ENCODE measurements at places on chromosomes 1 and 21. TPM values are rescaled to one million over a fixed set of nuclear protein-coding genes. Genes with fewer than 3 reads are reported as not detected.
A peak's percentile ranks its signal among the peaks of the same experiment; 100 is the strongest.

Gene MNDA
- total RNA-seq: not detected

DNA sequence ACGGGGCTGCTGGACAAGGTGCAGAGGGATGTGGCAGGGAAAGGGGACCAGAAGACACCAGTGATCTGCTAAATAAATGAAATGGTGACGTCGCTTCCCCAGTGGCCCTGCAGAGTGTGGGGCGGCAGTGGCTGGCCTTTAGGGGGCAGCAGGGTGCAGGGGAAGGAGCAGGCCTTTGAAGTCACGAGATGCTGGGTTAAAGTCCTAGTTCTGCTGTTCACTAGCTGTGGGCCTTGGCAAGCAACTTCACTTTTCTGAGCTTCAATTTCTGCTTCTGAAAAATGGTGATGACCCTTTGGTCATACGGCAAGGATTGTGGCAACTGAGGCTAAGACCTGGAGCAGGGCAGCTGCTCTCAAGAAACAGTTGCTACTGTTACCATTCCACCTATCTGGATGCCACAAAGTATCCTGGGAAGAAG lies 9.2 kb upstream of the GALE start:
- H3K27me3 ChIP-seq: no peaks in the 10 kb centered on the region
- H3K4me1 ChIP-seq: peaks cover 19% of the 10 kb centered on the region
- peak; percentile 70 for DNase-seq
- H3K27ac ChIP-seq: no peak overlapping the region
- H3K36me3 ChIP-seq: peaks cover 24% of the 10 kb centered on the region

GRCh38 chr1:228363686-228364067 lies 43.0 kb downstream of the TRIM11 start:
- DNase-seq: no peak
- no peaks in the 10 kb centered on the region for H3K36me3 ChIP-seq
- H3K27ac ChIP-seq: no peak overlapping the region
- no peaks in the 10 kb centered on the region for H3K27me3 ChIP-seq

GRCh38 chr1:212930986-212931678 lies 19.2 kb upstream of the VASH2 start:
- peaks cover 4% of the 10 kb centered on the region for H3K27me3 ChIP-seq
- H3K36me3 ChIP-seq: no peaks in the 10 kb centered on the region
- H3K27ac ChIP-seq: no peak overlapping the region
- no peak overlapping the region for H3K4me3 ChIP-seq
- no peak for DNase-seq
- no peaks in the 10 kb centered on the region for H3K4me1 ChIP-seq

- no peaks in the 10 kb centered on the region for H3K27me3 ChIP-seq
- H3K36me3 ChIP-seq: no peaks in the 10 kb centered on the region
- DNase-seq: no peak
- H3K4me1 ChIP-seq: no peaks in the 10 kb centered on the region
- H3K4me3 ChIP-seq: no peak overlapping the region
These were observed 49.8 kb upstream of the SCAF4 start for GRCh38 chr21:31781737-31782136.

GRCh38 chr1:168112673-168113305 lies 23.9 kb downstream of the GPR161 start:
- H3K27me3 ChIP-seq: peaks cover 13% of the 10 kb centered on the region
- no peaks in the 10 kb centered on the region for H3K36me3 ChIP-seq
- no peak for DNase-seq
- no peak overlapping the region for H3K4me3 ChIP-seq
- no peak overlapping the region for H3K27ac ChIP-seq

DNA sequence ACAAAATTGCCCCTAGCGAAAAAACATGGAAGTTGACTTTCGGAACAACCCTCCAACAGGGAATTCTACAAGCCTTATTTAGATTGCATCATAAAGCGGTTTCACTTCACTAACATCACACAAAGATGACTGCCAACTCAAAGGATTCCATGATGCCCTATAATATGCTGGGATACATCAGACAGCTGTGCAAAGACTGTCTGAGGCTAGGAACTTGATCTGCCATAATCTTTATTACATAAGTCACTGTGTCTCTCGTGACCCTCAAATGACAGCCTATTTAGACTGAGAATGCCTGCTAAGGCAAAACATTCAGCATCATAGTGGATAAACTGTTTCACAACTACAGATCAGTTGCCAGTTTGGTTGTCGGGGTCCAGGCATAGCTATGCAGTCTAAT lies 23.8 kb downstream of the FH start:
- no peaks in the 10 kb centered on the region for H3K27me3 ChIP-seq
- H3K4me1 ChIP-seq: no peaks in the 10 kb centered on the region
- no peak for DNase-seq
- peaks cover 38% of the 10 kb centered on the region for H3K36me3 ChIP-seq
- no peak overlapping the region for H3K4me3 ChIP-seq
- no peak overlapping the region for H3K27ac ChIP-seq

Gene PRAMEF12
- total RNA-seq: not detected

DNA sequence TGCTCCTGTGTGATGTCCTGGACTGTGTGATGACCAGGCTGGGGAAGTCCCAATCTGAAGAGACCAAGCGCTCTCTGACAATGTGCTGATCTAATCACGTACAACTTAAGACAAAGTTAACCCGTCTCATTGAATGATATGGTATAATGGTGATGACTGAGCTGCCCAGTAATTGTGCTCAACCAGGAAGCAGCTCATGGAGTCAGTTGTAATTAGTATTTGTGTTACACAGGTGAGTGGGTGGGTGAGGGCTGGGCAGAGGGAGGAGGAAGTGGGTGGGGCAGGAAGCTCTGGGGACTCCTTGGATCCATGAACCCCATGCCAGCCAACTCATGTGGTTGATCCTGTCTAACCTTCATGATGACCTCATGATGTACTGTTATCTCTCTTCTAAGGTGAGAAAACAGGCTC lies 8.7 kb upstream of the ECE1 start:
- H3K4me1 ChIP-seq: peaks cover 71% of the 10 kb centered on the region
- H3K4me3 ChIP-seq: peak overlapping the region; percentile 11
- no peak for DNase-seq
- peaks cover 14% of the 10 kb centered on the region for H3K36me3 ChIP-seq
- no peaks in the 10 kb centered on the region for H3K27me3 ChIP-seq

DNA sequence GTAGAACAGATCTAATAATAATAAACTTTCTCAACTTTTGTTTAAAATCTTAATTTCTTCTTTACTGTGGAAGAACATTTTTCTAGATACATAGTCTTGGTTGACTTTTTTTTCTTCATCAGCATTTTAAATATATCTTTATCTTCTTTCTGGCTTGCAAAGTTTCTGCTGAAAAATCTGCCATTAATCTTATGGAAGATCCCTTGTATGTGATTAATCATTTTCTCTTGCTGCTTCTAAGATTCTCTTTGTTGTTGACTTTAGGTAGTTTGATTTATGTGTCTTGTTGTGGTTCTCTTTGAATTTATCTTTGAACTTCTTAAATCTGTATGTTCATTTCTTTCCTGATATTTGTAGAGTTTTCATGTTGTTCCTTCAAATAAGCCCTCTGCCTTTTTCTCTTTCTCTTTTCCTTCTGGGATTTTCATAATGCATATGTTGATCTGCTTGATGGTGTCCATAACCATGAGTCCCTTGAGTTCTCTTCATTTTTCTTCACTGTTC lies 657.6 kb upstream of the CXADR start:
- H3K27ac ChIP-seq: no peak overlapping the region
- H3K4me1 ChIP-seq: no peaks in the 10 kb centered on the region
- H3K4me3 ChIP-seq: no peak overlapping the region
- H3K36me3 ChIP-seq: no peaks in the 10 kb centered on the region
- DNase-seq: no peak

Gene SPRR2F
- total RNA-seq: not detected

GRCh38 chr1:85420199-85420598 lies 44.8 kb downstream of the DDAH1 start:
- no peak overlapping the region for H3K4me3 ChIP-seq
- no peak for DNase-seq
- H3K4me1 ChIP-seq: no peaks in the 10 kb centered on the region
- H3K27me3 ChIP-seq: peaks cover 7% of the 10 kb centered on the region
- no peaks in the 10 kb centered on the region for H3K36me3 ChIP-seq
- H3K27ac ChIP-seq: no peak overlapping the region

DNA sequence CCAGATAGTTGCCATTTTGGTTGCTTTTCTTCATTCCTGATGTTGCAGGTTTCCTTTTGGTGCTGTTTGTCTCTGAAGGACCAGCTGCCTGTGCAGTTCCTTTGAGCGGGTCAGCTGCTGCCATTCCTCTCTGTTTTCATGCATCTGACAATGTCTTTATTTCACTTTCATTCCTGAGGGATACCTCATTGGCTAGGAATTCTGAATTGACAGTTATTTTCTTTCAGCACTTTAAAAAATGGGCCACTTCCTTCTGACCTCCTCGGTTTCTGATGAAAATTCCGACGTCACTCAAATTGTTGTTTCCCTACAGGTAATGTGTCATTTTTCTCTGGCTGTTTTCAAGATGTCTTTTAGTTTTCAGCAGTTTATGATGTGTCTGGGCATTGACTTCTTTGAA lies 24.8 kb downstream of the CCSAP start:
- no peak overlapping the region for H3K4me3 ChIP-seq
- no peak overlapping the region for H3K27ac ChIP-seq
- H3K36me3 ChIP-seq: peaks cover 18% of the 10 kb centered on the region
- no peaks in the 10 kb centered on the region for H3K4me1 ChIP-seq
- DNase-seq: no peak
- no peaks in the 10 kb centered on the region for H3K27me3 ChIP-seq

DNA sequence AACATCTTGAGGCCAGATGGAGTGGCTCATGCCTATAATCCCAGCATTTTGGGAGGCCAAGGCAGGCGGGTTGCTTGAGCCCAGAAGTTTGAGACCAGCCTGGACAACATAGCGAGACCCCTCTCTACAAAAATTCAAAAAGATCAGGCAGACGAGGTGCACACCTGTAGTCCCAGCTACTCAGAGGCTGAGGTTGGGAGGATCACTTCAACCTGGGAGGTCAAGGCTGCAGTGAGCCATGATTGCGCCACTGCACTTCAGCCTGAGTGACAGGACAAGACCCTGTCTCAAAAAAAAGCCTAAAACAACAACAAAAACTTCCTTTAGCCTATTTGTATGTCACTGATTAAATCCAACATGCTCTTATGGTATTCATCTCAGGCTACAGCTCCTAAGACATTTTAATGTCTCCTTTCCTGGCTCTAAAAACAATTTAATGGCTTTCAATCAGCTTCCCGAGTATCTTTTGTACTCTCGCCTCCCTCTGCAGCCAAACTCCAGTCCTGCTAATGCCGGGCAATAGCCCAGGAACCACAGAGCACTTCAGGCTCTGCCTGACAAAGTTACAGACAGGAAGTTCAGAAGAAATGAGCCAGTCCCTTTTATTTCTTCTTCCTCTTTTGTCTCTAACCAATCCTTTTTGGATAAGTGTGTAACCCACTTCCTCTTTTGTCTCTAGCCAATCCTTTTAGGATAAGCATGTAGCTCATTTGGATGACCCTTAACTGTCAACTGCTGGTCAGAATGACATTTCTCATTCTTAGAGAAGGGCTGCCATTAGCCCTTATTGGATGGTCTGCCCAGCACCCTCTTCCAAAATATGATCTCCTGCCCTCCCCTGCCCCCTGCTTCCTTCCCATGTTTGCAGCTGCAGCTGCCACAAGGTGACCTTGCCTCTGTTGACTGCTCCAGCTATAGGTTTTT lies 6.6 kb upstream of the DOP1B start:
- peaks cover 19% of the 10 kb centered on the region for H3K4me1 ChIP-seq
- H3K4me3 ChIP-seq: no peak overlapping the region
- DNase-seq: no peak
- peak overlapping the region; percentile 13 for H3K27ac ChIP-seq

GRCh38 chr1:47222476-47222875 lies 9.5 kb downstream of the TAL1 start:
- no peak overlapping the region for H3K27ac ChIP-seq
- H3K4me1 ChIP-seq: peaks cover 6% of the 10 kb centered on the region
- H3K36me3 ChIP-seq: no peaks in the 10 kb centered on the region
- no peak overlapping the region for H3K4me3 ChIP-seq
- peaks cover 19% of the 10 kb centered on the region for H3K27me3 ChIP-seq
- DNase-seq: no peak

- DNase-seq: no peak
- H3K27ac ChIP-seq: no peak overlapping the region
- H3K27me3 ChIP-seq: no peaks in the 10 kb centered on the region
- peaks cover 35% of the 10 kb centered on the region for H3K4me1 ChIP-seq
- peaks cover 5% of the 10 kb centered on the region for H3K36me3 ChIP-seq
These were observed 35.1 kb downstream of the MPZL1 start for GRCh38 chr1:167756730-167757405.

Gene PLA2G2F
- not detected for total RNA-seq

DNA sequence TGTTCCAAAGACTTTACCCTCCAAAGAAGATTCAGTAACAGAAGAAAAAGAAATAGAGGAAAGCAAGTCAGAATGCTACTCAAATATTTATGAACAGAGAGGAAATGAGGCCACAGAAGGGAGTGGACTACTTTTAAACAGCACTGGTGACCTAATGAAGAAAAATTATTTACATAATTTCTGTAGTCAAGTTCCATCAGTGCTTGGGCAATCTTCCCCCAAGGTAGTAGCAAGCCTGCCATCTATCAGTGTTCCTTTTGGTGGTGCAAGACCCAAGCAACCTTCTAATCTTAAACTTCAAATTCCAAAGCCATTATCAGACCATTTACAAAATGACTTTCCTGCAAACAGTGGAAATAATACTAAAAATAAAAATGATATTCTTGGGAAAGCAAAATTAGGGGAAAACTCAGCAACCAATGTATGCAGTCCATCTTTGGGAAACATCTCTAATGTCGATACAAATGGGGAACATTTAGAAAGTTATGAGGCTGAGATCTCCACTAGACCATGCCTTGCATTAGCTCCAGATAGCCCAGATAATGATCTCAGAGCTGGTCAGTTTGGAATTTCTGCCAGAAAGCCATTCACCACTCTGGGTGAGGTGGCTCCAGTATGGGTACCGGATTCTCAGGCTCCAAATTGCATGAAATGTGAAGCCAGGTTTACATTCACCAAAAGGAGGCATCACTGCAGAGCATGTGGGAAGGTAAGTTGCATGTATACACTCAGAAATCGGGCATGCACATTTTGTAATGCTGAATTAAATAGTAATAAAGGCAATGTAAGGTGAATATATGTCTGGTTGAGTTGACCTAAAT lies 97.2 kb downstream of the ZFYVE9 start:
- H3K4me1 ChIP-seq: no peaks in the 10 kb centered on the region
- H3K27me3 ChIP-seq: peaks cover 6% of the 10 kb centered on the region
- H3K4me3 ChIP-seq: no peak overlapping the region
- H3K36me3 ChIP-seq: no peaks in the 10 kb centered on the region

Gene DTL
- 91.0 TPM for total RNA-seq

Gene SEC16B
- not detected for total RNA-seq

- DNase-seq: no peak
- H3K4me1 ChIP-seq: no peaks in the 10 kb centered on the region
- no peak overlapping the region for H3K27ac ChIP-seq
- H3K36me3 ChIP-seq: no peaks in the 10 kb centered on the region
These were observed 22.5 kb upstream of the SIKE1 start for GRCh38 chr1:114803001-114803400.

Gene ETNK2
- not detected for total RNA-seq
